Chondrocyte (in vitro differentiated cells): ENCODE measurements at places on chromosomes 2 and 18. TPM values are rescaled to one million over a fixed set of nuclear protein-coding genes. Genes with fewer than 3 reads are reported as not detected.

- DNase-seq = no peak
- H3K36me3 ChIP-seq = peaks cover 23% of the 10 kb centered on the region
- no peak overlapping the region for H3K27ac ChIP-seq
- H3K27me3 ChIP-seq = no peaks in the 10 kb centered on the region
Measured at GRCh38 chr18:50926521-50926920, 41.3 kb upstream of the ELAC1 start.

DNA sequence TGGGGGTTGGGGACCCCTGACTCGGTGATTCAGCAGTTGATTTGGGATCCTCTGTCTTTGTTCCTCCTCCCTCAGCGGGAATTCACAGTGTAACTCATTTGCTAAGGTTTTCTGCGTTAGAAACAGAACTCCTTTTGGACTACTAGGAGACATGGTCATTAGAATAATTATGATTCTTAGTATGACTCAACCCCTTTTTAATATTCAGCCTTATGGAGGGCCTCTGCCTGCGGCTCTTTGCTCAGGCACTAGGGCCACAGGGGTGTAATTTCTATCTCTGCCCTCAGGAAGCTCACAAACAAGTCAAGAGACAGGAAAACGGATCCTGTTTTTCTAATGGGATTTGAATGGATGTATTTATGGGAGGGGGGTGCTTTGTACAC, 117.4 kb downstream of the SPTBN1 start:
- no peaks in the 10 kb centered on the region for H3K27me3 ChIP-seq
- H3K36me3 ChIP-seq = peaks cover 2% of the 10 kb centered on the region
- DNase-seq = no peak
- peak overlapping the region; percentile 97 for H3K27ac ChIP-seq
- H3K4me3 ChIP-seq = peak overlapping the region; percentile 11

- H3K27ac ChIP-seq = no peak overlapping the region
- no peaks in the 10 kb centered on the region for H3K4me1 ChIP-seq
- H3K4me3 ChIP-seq = no peak overlapping the region
Measured at GRCh38 chr2:239943571-239943970, 81.6 kb downstream of the NDUFA10 start.

- no peak for DNase-seq
- H3K27me3 ChIP-seq = no peaks in the 10 kb centered on the region
- H3K36me3 ChIP-seq = peaks cover 2% of the 10 kb centered on the region
- no peaks in the 10 kb centered on the region for H3K4me1 ChIP-seq
Measured at GRCh38 chr18:3238742-3239141, 8.9 kb upstream of the MYL12A start.

Gene NAT8
- total RNA-seq = not detected in 3 replicates
